ENCODE measurements at places on chromosomes 4 and X.
A peak's percentile ranks its signal among the peaks of the same experiment; 100 is the strongest.

GRCh38 chr4:7770224-7771050, 169.2 kb downstream of the AFAP1 start:
- no peak for DNase-seq

- DNase-seq = no peak
These were observed 14.3 kb downstream of the PIGG start for GRCh38 chr4:513327-513726.

DNA sequence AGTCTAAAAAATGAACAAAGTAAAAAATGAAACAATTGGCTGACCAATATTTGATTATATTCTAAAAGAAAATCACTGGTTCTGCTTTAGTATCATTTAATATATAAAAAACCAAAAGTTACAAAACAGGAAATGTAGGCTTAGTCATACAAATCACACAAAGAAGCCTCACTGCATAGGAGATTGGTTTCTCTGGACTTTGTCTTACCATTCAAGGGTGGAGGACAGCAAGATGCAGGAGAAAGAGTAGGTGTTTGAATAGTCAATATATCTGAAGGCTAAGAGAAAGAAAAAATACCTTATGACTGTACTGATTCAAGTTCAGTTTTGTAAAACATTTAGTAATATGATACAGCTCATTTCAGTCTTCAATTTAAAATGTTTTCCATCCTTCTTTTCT, 28.6 kb upstream of the TAF9B start:
- no peak for DNase-seq

DNA sequence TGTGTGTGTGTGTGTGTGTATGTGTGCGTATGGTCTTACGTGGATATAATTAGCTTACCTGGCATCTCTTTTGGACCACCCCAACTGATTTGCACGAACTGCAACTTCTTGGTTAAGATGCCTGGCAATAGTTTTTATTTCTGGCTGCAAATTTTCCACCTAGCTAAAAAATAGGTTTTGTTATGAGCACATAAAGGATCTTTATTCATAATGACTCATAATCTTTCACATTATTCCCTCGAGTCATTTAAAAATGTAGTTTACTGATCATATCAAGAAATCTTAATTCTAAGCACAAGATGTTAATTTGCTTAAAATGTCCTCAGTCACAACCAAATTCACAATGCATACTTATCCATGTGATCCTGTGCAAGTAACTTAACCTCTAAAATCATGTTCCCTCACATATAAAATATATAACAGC, 1.5 kb downstream of the COX18 start:
- DNase-seq = no peak

DNA sequence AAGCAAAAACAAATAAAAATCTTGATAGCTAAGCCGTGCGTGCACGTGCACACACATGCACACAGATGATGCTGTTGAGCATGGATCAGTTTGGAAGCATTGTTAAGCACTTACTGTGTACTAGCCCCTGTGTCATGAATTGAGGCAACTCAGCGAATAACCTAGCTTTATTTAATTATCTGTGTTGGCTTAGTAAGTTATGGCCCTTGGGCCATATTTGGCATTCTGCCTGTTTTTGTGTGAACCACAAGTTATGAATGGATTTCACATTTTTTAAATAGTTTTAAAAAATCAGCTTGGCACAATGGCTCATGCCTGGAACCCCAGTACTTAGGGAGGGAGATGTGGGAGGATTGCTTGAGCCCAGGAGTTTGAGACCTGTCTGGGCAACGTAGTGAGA, 113.6 kb upstream of the CBLL2 start:
- no peak for DNase-seq

DNA sequence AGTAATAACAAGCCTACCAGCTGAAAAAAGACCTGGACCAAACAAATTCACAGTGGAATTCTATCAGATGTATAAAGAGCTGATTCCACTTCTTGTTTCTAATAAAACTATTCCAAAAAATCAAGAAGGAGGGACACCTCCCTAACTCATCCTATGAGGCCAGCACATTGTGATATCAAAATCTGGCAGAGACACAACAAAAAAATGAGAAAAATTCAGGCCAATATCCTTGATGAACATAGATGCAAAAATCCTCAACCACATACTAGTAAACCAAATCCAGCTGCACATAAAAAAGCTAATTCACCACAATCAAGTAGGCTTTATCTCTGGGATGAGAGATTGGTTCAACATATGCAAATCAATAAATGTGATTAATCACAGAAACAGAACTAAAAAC, 147.9 kb upstream of the NEIL3 start:
- DNase-seq = no peak

DNA sequence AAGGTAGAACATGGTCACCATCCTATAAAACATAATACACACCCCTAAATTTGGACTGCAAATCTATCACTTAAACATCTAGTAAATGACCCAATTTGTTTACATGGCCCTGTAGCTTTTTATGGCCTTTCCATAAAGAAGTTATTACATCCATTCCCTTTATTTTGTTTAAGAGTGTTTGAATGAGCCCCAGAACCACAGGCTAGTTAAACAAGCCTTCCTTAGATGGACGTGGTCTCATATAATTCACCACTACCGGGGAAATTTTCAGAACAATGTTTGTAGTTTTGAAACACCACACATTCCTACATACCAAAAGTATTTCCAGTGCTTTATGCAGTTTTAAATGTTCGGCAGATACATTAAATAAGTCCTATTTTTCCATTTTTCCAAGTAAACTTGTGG, 12.3 kb downstream of the PDGFC start:
- no peak for DNase-seq

- DNase-seq = peak; percentile 39
These were observed 620.0 kb downstream of the ANKRD50 start for GRCh38 chr4:124092541-124092984.

GRCh38 chrX:111257733-111258132, 12.6 kb downstream of the CAPN6 start:
- no peak for DNase-seq

DNA sequence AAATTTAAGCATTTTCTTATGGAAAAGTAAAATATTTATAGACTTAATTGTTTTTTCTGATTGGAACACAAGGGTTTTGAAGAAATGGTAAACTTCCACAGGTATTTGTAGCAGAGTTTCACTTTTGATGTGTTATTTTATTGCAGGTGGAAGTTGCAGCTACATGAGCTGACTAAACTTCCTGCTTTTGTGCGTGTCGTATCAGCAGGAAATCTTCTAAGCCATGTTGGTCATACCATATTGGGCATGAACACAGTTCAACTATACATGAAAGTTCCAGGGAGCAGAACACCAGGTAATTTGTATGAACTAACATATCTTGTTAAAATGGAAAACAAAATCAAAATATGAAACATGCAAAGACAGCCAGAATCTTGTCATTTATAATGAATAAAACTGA, 117.4 kb downstream of the DIPK2B start:
- DNase-seq = no peak

DNA sequence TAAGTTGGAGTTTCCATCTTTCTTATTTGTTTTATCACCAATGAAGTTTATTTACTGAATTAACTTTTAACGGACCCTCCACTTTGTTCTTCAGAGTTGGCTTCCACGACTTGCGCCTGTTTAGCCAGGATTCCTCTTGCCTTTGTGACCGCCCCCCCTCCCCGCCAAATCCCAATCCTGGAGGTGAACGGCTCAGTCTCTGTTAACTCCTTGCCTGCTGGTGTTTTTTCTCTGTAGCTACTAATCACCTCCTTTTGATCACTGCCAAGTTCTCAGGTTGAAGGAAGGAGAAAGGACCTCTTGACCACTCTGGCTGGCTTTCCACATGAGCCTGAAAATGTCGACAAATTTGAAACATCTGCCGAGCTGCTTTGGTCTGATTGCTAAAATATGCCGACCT, 46.8 kb upstream of the BCOR start:
- DNase-seq = no peak

- DNase-seq = no peak
These were observed 2144.6 kb upstream of the TENM3 start for GRCh38 chr4:180098586-180098985.

DNA sequence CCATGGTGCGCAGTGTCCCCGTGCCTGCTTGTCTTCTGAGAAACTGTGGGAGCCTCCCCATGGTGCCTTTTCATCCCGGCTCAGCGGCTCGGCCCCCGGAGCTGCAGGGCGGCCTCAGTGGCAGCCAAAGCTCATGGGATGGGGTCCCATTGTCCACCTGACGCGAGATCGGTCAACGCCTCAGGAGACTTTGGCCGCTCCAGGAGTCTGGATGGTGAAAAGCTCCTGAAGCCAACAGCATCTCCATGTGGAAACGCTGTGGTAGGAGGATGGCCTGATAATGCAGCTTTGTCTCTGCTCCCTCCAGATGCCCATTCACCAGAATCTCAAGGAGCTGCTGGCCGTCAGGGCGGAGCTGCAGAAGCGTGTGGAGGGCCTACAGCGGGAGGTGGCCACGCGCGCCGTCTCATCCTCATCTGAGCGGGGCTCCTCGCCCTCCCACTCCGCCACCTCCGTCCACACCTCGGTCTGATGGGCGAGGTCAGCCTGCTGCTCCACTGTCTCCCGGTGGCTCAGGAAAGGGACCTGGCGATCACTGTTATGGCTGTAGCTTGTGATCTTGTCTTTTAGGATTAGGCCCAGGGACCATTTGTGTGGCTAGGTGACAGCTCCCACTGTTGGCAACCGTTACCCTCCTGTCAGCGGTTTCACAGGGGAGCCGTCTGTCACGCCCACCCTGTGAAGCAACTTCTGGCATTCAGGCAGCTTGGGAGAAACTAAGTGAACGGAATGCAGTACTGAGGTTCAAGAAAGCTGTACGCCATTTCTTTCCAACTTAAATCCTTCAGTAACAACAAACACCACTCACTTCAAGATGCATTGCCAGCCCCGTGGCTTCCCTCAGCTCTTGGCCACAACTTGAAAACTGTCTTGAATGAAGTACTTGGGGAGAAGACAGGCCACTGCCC, 69.3 kb downstream of the MTMR1 start:
- no peak for DNase-seq

GRCh38 chr4:174210354-174210753, 73.1 kb downstream of the FBXO8 start:
- no peak for DNase-seq

GRCh38 chr4:115514675-115515074, 401.3 kb upstream of the NDST4 start:
- no peak for DNase-seq

GRCh38 chrX:122055979-122056715, 1008.7 kb downstream of the GLUD2 start:
- no peak for DNase-seq

- DNase-seq = no peak
These were observed 18.5 kb upstream of the DRD5 start for GRCh38 chr4:9762823-9763475.

DNA sequence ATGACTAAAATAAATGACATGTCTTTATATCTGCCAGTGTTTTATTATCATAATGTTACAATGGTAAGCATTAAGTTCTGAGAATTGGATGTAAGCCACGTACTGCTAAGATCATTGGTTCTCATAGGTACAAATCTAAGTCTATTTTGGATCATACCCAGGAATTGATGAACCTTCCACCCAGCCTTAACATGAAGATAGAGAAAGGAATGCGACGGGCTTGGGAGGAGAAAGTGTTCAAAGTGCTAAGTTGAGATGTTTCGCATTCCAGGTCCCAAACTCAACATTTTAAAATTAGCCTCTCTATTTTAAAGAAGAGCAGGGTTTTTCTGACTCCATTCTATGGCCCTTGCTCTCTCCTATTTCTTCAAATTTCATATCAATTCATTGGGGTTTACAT, 54.9 kb upstream of the FRAS1 start:
- no peak for DNase-seq

GRCh38 chr4:87414816-87415215, 7.6 kb upstream of the NUDT9 start:
- DNase-seq = no peak

- DNase-seq = no peak
These were observed 103.8 kb downstream of the DDX53 start for GRCh38 chrX:23103546-23103945.
